ENCODE measurements at places on chromosomes 6 and 20.

DNA sequence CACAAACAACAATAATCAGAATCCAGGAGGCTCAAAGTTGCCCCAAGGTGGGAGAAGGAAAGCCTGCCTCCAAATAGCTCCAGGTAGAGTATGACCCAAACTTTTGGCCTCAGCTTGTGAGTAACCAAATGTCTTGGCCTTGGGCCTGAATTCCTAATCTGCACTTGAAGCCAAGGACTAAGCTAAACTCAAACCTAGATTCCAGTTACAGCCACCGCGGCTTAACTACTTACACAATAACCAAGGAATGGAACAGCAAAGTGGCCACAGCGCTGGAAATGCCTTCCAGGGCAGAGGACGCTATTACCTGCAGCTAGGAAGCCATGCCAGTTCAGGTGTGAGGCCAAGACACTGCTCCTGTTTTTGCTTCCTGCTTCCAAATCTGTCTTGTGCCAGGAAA, 4.6 kb downstream of the NINL start:
- no peak for DNase-seq

DNA sequence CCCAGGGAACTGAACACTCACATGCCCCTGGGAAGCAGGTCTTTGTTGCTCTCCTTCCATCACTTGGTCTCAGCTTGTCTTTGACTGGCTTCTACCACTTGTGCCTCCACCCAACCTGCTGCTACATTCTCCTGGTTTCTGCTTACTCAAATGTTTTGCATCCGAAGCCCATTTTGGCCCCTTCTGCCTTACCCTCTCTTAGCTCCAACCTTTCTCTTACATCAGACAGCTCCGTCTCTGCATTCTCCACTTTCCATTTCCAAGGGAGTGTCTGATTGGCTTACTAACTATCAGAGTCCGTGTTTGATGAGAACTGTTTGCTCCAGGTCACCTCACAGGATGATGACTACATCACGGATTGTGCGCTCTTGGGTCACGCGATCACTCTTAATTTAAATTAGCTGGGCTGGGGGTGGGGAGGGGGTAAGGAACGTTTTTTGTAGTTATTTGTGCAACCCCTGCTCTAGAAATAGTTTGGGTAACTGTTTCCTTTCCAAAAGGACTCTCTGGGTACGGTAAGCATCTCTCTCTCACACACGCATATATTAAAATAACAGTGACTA, 844 bp upstream of the ABRACL start:
- peak; percentile 93 for DNase-seq

- DNase-seq, result no peak
These were observed 208.3 kb upstream of the RIMS1 start for GRCh38 chr6:71678091-71678490.

DNA sequence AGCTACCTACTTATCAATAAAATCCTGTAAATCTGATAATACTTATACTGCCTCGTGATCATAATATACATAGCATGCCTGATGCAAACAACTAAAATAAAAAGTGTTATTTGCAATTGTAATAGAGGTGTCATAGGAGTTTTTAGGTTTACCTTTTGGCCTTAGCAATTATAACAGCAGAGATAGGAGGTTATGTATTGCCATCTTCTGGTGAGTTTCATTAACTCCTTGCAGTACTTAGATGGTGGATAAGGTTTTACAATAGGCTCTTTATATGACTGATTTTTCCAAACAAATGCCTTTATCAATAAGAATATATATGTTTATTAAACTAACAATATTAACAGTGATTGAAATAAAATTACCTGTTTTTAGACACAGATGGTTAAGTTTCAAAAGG, 27.8 kb upstream of the MYCT1 start:
- DNase-seq, result no peak

- DNase-seq, result no peak
These were observed 1.6 kb downstream of the TNFRSF6B start for GRCh38 chr20:63697868-63698545.

- peak; percentile 38 for DNase-seq
These were observed 29.3 kb upstream of the ARMH2 start for GRCh38 chr6:24827970-24828369.

- DNase-seq, result no peak
These were observed 1.1 kb downstream of the LRRC1 start for GRCh38 chr6:53795702-53796450.

GRCh38 chr6:136719280-136720044, 72.8 kb downstream of the MAP3K5 start:
- DNase-seq, result no peak

DNA sequence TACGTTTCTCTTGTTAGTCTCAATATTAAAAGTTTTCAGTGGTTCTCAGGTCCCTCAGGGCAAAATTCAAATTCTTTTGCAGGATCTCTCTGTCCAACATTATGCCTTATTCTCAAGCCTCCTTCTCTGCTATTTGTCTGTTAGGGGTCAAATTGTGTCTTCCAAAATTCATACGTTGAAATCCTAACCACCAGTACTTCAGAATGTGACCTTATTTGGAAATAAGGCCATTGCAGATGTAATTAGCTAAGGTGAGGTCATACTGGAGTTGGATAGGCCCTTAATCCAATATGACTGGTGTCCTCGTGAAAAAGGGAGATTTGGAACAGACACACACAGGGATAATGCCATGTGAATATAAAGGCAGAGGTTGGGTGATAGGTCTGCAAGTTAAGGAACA, 64.1 kb upstream of the ADGRF1 start:
- DNase-seq, result no peak

- no peak for DNase-seq
These were observed 384.9 kb upstream of the SPTLC3 start for GRCh38 chr20:12623870-12624269.

GRCh38 chr6:56173228-56173627, 74.2 kb downstream of the COL21A1 start:
- DNase-seq, result no peak

GRCh38 chr6:18507018-18507415, 119.9 kb downstream of the RNF144B start:
- no peak for DNase-seq

DNA sequence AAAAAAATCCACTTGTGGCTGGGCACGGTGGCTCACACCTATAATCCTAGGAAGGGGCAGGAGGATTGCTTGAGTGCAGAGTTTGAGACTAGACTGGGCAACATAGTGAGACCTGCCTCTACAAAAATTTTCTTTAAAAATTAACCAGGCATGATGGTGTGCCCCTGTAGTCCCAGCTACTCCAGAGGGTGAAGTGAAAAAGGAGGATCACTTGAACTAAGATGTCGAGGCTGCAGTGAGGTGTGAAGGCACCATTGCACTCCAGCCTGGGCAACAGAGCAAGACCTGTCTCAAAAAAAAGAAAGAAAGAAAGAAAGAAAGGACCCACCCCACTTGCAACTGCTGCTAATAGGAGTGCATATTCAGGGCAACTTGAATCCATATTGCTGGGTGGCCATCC, 13.7 kb upstream of the SNX3 start:
- DNase-seq, result no peak

GRCh38 chr6:32843331-32843978, 392 bp downstream of the PSMB8 start:
- peak; percentile 49 for DNase-seq

GRCh38 chr6:33739571-33739970, 7.1 kb downstream of the IP6K3 start:
- no peak for DNase-seq

DNA sequence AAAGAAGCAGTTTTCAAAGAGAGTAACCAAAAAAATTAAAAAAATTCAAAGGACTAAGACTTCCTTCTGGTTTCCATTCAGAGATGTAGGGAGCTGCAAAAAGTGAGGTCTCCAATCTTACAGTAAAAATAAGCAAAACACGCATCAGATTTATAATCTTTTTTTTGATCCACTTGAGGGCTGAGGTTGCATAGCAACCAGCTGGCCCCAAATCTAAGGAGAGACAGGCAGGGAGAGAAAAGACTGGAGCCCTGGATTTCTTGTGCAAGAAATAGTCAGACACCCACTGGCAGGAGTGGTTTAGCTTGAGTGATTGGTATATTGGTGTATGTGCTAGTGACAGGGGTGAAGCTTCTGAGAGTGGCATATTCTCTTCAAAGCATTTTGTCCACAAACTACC, 135.9 kb upstream of the FUT9 start:
- no peak for DNase-seq

- no peak for DNase-seq
These were observed 3.9 kb upstream of the SYS1 start for GRCh38 chr20:45359069-45359405.

DNA sequence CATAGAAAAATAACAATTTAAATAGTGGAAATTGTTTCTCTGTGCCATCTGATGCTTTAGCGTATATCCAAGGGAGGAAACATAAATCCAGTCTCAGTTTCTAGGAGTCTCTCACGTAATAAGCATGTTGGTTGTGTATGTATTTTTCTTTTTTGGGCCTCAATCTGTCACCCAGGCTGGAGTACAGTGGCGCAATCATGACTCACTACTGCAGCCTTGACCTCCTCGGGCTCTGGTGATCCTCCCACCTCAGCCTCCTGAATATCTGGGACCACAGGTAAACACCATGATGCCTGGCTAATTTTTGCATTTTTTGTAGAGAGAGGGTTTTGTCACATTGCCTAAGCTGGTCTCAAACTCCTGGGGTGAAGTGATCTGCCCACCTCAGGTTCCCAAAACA, 78.6 kb upstream of the PLN start:
- no peak for DNase-seq

DNA sequence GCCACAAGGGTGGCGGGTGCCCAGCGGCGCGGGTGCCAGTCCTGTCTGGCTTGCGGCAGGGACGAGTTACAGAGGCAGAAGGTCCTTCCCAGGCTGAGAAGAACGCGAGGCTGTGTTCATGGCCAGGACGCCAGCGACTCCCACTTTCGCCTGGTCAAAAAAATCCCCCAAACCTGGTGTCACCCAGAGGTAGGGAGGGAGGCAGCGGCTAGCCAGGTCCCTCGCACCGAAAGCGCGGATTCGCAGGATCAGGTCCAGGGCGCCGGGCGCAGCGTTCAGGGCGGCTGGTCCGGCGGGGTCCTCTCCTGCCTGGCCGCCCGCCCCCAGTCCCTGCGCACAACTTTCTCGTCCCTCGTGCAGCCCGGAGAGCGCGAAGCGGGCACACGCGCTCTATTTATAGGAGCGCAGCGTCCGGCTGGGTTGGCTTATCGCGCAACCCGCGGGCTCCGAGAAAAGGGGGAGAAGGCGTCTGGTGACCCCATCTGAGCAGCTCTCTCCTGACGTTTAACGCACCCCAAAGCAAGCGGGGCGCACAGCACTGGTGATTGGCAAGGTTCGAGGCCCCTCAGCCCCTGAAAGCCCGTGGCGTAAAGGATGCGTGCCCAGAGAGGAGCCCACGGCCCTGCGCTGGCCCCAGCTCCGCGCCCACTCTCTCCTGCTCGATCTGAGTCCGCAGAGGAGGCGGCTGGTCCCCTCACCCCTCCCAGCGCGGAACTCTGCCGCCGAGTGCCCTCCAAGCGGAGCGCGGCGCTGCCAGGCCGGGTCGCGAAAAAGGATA, 519 bp downstream of the CBLN4 start:
- no peak for DNase-seq

GRCh38 chr6:98539741-98540140, 294.6 kb upstream of the POU3F2 start:
- no peak for DNase-seq

GRCh38 chr6:127303917-127304316, 37.3 kb downstream of the RNF146 start:
- DNase-seq, result no peak

- no peak for DNase-seq
These were observed 194.7 kb downstream of the NFATC2 start for GRCh38 chr20:51347831-51348230.

GRCh38 chr6:126123226-126123625, 136.9 kb downstream of the TRMT11 start:
- DNase-seq, result no peak

DNA sequence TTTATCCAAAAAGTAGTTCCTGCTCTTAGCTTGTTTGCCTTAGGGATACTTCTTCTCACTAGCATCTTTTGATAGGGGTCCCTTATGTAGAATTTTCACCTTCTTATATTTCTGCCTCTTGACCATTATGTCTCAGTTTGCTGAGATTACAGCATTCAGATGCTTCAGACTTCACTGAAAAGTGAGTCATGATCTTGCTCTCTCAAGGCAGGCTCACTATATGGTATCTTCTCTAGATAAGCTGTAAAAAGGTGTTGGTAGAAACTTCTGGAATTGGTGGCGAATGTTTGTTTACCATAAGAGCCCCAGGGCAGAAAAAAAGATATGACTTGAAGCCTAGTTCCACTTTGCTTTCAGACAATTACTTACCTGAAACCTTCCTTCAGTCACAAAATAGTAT, 19.7 kb downstream of the GTPBP2 start:
- DNase-seq, result no peak

GRCh38 chr6:44224029-44224964, 902 bp downstream of the SLC29A1 start:
- DNase-seq, result peak; percentile 15

- DNase-seq, result no peak
These were observed 42.0 kb downstream of the ADGRB3 start for GRCh38 chr6:68677058-68677457.

DNA sequence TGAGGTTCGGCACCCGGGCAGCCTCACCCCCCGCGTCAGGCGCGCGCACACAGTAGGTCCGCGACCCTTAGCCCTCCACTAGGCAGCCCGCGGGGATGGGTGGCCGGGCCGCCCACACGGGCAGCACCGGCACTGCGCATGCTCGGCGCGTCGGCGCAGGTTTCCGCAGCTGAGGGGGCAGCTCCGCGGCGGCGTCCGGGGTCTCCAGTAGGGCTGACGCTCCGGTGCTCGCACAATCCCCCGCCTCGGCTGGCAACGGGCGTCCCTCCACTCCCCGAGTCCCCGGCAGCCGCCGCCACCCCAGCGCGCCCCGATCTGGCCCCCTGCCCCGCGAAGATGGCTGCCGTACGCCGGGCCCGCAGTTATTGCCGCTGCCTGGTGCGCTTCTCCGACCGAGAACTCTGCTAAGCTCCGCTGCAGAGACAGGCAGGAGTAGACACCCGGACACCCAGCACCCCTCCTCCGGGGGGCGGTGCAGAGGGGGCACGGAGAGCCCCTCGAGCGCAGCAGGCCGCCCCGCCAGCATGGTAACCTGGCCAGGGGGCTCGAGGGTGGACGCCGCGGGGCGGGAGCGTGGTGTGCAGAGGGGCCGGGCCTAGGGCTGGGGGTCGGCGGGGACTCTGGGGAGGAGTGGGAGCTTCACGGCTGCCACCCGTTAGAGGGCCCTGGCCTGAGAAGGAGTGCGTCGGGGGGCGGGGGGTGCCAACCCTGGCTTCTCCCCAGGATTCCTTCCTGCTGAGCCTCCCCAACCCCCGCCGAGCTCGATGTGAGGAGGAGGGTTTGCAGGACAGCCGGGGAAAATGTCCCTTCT, at the start of gene FBXO9:
Gene FBXO9 (plus strand): TSS at position 139 of the 811 bp plus-strand sequence. CDS start 386 bp downstream, at position 525.
- DNase-seq, result peak; percentile 47

GRCh38 chr6:146210406-146211083, 181.7 kb downstream of the GRM1 start:
- DNase-seq, result no peak

GRCh38 chr20:13681248-13682125, 42.8 kb upstream of the TASP1 start:
- no peak for DNase-seq

- DNase-seq, result no peak
These were observed 82.8 kb downstream of the CCDC170 start for GRCh38 chr6:151576633-151577032.
